ENCODE measurements at places on chromosomes 3 and 15.

DNA sequence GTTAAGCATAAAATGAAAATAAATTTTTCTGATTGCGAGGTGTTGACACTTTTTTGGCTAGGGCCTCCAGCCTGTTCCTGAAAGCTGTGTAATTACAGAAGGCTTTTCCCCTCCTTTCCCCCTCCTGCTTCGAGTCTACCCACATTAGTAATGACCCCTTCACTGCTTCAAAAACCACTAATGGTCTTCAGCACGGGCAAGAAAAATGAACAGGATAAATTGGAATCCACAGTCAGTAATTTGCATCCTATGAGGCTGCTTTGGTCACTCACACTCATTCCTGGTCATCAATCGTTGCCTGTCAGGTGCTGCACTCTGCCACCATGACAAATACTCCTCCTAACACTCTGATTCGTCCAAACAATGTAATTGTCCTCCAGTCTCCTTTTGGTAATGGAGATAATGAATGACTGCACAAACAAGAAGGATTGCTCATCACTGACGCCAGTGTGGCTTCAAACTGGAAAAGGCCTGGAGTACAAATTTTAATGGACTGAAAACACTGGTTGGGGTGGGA is 148.6 kb downstream of the MEIS2 start:
- no peak for DNase-seq

- DNase-seq: no peak
Measured at GRCh38 chr3:141500397-141500796, 13.6 kb downstream of the RASA2 start.

GRCh38 chr3:168073842-168074605 is 21.7 kb downstream of the GOLIM4 start:
- DNase-seq: no peak

GRCh38 chr3:79765911-79766310 is 1.9 kb downstream of the ROBO1 start:
- no peak for DNase-seq

GRCh38 chr3:134216191-134216764 is 34.4 kb downstream of the RYK start:
- no peak for DNase-seq

- DNase-seq: no peak
Measured at GRCh38 chr3:23685541-23686258, 120.1 kb upstream of the UBE2E1 start.

GRCh38 chr3:182323126-182323700 is 470.1 kb upstream of the ATP11B start:
- no peak for DNase-seq

GRCh38 chr3:60475096-60475495 is 776.2 kb downstream of the FHIT start:
- no peak for DNase-seq

DNA sequence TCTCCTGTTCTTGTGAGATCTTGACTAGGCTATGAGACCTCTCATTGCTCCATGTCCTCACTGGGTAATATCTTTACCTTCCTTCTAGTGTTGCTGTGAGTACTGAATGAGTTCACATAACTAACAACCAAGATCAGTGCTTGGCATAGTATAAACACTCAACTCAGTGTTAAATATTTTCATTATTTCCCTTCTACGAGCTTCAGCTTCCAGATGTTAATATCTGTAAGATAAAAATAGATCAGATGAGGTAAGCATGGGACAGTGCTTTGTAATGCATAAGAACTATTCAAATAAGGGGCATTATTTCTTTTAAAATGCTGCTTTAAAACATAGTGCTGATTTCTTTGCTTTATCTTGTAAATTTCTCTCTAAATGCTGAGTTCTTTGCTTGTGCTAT is 130.8 kb downstream of the DIPK2A start:
- DNase-seq: no peak

- peak; percentile 65 for DNase-seq
Measured at GRCh38 chr15:56491110-56491722, 26.3 kb upstream of the MNS1 start.

DNA sequence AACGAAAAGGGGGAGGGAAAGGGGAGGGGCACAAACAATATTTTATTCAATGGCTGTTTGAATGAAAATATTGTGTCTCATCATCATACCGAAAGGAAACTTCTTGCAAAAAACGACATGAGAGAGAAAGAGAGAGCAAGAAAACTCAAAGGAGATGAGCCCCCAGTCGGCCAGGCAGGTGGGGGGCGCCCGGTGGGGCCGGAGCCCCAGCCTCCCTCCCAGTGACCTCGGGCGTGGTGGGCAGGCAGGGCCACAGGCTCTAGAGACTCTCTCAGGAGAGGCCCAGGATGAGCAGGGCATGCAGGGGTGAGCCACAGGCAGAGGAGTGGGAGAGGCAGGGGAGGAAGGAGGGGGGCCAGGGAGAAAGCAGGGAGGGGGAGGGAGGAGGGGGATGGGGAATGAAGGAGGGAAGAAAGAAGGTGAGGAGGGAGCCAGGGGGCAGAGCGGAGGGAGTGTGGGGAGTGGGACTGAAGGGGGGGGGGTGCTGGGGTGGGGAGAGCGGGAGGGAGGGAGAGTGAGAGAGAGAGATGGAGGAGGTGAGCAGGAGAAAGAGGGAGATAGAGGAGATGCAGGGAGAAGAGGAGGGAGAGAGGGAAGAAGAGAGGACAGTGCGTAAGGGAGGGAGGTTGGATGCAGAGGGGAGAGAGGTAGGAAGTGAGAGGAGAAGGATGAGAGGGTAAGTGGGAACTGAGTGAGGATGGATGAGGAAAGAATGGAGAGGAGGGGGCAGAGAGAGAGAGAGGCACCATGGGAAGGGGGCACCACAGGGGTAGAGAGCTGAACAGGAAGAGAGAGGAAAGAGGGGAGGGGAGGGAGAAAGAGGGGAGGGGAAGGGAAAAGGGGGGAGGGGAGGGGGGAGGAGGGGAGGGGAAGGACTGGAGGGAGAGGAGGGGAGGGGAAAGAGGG is 14.1 kb upstream of the TMEM115 start:
- DNase-seq: no peak

DNA sequence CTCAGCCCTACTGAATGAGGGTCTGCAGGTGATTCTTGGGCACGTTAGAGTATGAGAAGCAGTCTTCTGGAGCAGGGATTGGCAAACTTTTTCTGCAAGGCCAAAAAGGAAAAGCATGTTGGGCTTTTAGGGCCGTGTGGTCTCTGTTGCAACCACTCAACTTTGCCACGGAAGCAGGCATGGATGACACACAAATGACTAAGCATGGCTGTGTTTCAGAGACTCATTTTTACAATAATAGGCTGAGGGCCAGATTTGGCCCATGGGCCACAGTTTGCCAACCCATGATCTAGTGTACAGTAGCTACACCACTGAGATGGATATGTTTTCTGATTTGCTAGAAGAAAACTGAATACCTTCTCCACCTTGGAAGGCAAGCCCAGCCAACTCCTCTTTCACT is 66.1 kb upstream of the PRICKLE2 start:
- no peak for DNase-seq

DNA sequence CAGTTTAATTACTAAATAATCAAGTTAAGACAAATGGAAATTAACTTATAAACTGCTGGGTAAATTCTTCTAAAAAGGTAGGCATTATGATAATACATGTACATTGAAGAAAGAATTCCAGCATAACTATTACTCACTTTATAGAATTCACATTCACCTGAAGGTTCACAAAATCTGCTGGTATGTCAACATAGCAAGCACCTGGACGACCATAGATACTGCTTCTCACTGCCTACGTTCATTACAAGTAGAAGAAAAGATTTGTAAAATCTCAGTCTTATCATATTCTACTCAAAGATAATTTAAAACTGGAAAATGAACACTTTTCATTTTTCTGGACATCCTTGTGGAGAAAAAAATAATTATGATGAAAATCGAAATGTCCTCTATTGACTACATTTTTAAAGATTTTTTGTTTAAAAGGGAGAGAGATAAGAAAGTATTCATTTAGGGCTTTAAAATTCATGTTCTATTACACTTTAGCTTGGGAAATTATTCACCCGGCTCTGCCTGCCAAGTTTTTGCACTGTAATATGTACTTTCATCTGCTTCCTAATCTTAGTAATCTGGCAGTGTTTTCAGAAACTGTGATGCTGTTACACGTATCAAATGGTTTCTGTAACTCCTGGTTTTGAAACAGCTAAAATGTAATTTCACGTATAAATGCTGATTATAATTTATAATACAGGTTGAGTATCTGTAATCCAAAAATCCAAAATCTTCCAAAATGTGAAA is 16.1 kb downstream of the HACL1 start:
- no peak for DNase-seq

GRCh38 chr3:69420781-69421520 is 35.1 kb upstream of the FRMD4B start:
- DNase-seq: no peak

DNA sequence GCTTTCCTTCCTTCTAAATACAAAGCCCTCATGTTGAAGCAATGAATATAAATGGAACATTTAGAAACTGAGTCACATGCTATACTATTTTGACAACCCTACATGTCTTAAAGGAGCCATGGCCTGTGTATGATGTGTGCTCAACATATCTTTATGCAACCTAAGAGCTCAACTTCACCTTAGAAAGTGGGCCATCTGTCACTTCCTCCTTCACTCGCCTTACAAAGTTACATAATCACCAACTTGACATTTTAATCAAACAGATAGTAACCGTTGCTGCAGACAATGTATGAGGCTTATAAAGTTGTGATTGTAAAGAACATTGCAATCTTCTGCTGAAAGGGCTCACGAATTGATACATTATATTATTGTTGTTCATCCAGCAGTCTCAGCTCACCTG is 163.6 kb downstream of the SERPINI1 start:
- DNase-seq: no peak

GRCh38 chr3:139265131-139266016 is 78.4 kb upstream of the MRPS22 start:
- peak; percentile 30 for DNase-seq

DNA sequence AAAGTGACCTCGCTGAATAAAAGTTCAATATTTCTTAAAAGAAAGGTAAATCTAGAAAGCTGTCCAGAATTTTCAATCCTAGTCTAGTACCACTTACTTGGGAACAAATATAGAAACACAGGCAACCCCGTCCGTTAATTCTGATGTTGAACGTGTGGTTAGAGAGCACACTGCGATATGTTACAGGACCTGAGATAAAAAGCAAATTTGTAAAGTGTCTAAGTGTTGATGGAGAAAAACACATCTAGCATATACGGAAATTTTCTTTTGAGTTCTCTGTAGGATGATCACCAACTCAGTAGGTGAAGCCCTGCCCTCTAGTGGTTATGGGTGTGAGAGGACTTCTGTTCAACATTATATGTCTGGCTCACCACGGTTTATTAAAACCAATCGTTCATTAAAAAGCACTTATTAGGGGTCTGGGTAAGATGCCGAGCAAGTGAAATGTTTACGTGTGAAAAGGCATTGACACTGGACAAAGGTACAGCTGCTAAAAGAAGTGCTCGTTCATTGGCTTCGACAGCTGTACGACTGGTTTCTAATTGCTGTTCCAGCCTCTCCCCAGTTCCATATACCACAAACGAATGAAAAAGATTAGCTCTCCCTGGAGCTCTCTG is 1.0 kb upstream of the ATP2C1 start:
- no peak for DNase-seq

- DNase-seq: no peak
Measured at GRCh38 chr3:18747383-18747782, 322.2 kb upstream of the SATB1 start.

DNA sequence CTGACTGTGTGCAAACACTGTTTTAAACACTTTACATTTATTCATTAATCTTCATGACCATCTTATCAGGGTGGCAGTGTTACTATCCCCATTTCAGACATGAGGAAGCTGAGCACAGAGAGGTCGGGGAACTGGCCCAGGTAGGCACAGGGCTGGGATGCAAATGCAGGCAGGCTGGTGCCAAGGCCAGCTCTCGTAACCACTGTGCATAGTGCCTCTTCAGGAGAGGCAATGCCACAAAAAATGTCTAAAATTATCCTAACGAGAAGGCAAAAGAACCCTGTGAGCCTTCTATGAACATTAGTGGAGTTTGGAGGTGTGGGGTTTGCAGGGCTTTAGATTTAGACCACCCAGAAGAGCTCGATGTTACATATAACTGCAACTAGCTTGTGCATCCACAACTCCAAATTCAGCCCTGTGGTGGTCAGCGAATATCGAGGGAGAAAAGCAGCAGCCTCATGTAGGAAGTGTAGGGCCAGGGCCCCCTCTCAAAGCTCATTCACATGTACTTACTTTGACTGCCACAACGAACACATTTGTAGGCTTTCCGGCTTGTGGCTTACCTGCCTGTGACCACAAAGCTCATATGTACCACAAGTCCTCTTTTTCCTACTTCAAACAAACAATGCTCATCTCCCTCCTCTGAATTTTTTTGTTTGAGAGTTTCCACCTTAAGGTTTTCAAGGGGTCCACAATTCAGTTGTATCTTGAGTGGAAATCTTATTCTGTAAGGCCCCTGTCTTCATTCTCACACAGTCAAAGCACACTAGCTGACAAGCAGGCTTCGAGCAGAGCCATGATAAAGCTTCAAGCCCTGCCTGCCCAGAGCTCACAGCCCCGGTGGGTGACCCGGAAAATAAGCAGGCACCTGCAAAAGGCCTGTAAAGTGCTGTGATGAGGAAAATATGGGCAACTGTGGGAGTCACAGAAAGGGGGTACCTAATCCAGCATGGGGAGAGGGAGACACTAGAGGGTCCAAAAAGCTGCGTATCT is 722.9 kb upstream of the CFAP20DC start:
- DNase-seq: peak; percentile 68

DNA sequence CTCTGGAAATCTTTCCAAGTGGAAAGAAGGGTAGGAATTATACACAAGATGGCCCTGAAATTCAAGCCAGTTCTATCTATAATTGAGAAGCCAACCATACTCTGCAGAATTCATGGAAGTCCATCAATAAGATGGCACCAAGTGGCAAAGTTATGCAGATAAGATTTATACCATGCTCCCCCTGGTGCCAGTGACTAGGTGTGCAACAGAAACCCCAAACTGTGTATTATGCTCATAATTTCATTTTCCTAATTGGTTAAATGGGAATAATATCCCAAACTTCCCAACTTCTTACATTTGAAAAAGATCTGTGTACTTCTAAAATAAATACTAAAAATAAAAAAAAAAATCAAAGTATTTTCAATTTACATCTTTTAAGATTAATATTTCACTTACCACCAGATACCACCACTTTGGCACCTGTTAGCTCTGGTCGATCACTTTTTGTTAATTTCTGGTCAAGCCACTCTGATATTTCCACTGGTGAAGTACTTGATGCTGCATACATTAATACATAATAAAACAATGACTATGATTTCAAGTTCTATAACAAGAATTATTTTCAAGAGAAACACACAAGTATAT is 25.9 kb downstream of the ETFA start:
- no peak for DNase-seq

- DNase-seq: no peak
Measured at GRCh38 chr3:90076136-90076535, 968.7 kb downstream of the EPHA3 start.
